ENCODE measurements at places on chromosomes 3 and 15.

DNA sequence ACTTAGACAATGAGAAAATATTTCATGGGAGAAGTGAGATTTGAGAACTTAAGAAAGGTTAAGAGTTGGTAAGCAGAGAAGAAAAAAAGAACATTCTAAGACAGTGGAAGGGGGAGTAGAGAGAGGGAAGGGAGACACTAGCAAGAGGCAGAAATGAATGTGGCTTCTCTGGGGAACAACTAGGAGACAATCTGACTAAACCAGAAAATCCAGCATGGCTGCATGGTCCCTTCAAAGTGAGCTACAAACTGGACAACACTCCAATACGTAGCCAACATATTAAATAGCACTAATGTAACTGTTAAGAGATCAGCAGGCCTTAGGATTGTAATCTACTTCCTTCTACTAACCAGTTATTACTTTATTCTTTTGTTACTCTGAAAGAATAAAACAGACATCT, 89.7 kb downstream of the NR1I2 start:
- DNase-seq = no peak

DNA sequence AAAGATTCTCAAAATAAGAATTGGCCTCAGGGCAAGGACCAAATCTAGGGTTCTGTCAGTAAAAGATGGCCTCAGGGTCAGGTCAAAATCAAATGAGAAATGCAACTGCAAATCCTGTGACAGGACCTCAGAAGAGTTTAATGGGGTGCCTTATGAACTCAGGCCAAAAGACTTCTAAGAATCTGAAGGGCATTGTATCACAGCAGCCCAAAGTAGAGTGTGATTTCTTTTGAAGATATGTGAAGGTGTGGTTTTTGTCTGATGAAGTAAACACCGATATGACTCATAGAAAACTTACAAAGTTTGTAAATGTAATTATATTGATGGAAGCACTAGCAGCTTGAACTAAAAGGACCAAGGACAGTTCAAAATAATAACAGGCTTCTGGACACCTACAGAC, 966.1 kb downstream of the AGBL1 start:
- DNase-seq = no peak

GRCh38 chr15:50051811-50052419, 67.1 kb downstream of the ATP8B4 start:
- no peak for DNase-seq

GRCh38 chr15:37773111-37773860, 161.2 kb upstream of the TMCO5A start:
- no peak for DNase-seq

- DNase-seq = peak; percentile 32
Measured at GRCh38 chr15:72197460-72198355, at the start of gene GRAMD2A. GRAMD2A (minus strand) TSS chr15:72197787.

DNA sequence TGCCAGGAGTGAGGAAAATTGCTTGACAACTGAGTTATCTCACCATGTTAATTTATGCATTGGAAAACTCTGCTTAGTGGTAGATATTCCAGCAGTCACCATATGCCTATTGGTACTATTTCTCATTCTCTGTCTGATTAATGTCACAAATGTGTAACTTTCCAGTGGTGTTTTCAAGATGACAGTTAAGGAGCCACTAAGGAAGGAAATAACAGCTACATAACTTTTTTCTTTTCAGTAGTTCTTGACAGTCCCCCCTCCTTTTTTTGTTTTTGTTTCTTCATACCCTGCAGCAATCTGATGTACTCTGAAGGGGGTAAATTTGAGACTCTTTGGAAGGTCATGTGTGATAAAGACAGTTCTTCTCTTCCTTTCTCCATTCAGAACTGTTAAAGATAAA, 13.1 kb downstream of the RASA2 start:
- DNase-seq = no peak

- DNase-seq = no peak
Measured at GRCh38 chr3:10292505-10293419, at the start of gene GHRL. GHRL (minus strand) TSS chr3:10292947; CDS start chr3:10290180, 2,767 bp downstream.

DNA sequence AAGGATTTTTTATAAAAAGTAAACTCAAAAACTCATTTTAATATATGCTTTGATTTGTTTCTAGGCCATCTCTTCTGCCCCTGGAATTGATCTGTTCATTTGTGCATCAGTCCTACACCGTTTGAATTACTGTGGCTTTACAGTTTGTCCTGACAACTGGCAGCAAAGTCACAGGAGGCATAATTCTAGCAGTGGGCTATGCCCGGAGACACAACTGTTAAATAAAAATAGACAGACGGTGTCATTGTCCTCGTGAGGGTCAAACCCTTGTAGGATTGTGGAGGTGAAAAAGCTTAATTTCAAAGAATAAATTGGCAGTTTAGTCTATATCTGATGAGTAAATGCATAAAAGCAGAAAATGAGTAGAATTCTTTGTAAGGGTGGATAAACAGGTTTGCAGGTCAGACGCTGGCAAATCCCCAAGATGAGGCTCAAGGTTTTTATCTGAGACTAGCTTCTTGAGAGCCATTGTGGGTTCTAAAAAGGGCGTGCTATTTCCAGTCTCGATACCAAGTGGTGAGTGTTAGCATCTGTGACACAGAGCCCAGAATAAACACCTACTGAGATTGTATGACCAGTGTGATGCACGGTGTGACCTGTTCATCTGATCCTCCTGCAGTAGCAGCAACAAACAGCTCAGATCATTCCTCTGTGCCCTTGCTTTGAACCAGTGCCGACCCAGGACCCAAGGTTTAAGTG, 51.5 kb upstream of the SLCO3A1 start:
- peak; percentile 20 for DNase-seq

DNA sequence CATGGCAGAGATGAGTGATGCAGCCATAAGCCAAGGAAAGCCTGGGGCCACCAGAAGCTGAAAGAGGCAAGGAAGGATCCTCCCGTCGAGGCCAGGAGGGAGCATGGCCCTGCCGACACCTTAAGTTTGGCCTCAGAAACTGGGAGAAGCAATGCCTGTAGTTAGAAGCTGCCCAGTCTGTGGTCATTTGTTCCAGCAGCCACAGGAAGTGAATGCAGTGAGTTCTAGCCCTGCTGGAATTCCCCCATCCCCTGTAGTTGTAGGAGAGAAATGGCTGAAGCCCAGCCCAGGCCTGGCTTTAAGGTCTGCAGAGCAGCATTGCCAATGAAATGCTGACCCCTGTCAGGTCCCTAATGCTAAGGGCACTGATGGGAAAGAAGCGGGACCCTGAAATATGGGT, 12.2 kb upstream of the CHSY1 start:
- no peak for DNase-seq

DNA sequence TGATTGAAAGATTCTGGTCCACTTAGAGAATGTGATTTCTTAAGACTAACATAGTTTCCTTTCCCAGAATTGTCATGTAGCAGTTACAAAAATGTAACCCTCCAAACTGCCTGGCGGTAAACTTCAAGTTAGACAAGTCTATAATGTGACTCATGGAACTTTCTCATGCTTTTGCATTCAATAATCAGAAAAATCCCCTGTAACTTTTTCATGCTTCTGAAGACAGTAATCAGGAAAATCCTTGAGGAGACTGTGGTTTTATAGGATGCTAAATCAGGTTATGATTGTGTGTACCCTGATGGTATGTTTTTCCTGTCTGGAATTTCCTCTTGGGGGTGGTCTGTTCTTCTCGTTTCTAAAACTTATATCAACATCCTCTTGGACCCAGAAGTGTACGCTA, 74.0 kb upstream of the RARB start:
- DNase-seq = no peak

- DNase-seq = no peak
Measured at GRCh38 chr3:152177757-152178156, 91.0 kb upstream of the MBNL1 start.

DNA sequence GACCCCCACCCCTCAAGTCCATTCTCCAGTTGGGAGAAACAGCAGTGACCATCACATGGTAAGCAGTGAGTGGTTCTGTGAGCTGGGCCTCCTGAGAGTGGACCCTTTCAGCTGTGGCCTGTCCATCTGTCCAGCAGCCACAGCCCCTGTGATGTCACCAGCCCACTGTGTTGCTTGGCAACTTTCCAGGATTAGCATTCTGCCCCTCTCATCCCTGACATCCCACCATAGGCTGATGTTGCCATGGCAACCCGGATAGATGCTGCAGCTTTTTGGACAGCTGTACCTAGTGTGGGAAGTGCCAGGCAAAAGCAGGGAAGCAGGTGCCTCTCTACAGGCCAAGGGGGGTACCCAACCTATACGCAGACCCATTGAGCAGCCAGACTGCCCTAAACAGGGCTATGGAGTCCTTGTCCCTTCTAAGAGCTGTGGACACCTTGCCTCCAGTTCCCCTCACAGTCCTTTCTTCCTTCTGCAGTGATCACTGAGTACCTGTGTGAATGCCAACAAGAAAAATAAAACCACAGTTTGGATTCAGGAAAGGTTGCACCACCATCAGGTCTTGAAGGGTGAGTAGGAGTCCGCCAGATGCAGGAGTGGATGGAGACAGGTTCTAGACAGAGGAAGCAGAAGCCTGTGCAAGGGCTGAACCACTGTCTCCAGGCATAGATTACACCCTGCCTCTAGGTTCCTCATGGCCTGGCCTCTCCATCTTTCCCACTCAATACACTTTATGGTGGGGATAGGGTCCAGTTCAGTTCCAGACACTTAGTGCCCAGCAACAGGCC, at the start of gene DNAH1:
DNAH1 (plus strand) TSS at position 343 of the 788 bp plus-strand sequence. CDS start 6,124 bp downstream, outside the sequence.
- no peak for DNase-seq

- DNase-seq = peak; percentile 32
Measured at GRCh38 chr3:98657457-98657856, 64.0 kb upstream of the CPOX start.

GRCh38 chr3:77370413-77370812, 330.5 kb downstream of the ROBO2 start:
- no peak for DNase-seq

GRCh38 chr3:136932978-136933772, 24.6 kb upstream of the IL20RB start:
- no peak for DNase-seq

DNA sequence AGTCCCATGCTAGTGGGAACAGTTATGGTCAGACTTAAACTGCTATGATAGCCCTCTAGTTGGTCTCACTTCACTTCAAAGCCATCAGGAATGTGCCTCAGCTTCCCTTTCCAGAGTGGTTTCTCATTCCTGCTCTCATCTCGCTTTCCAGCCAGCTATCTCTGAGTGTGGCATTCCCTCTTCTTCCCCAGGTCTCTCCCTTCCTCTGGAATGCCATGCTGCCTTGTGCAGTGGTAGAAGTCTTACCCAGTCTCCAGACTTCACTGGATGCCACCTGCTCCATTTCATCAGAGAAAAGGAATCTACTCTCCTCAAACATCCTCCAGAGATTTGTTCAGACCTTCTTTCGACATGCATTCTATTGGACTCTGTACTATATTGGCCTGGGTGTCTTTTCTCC, 83.0 kb downstream of the AGBL1 start:
- DNase-seq = no peak

GRCh38 chr15:68409736-68410370, 22.1 kb downstream of the ITGA11 start:
- no peak for DNase-seq

DNA sequence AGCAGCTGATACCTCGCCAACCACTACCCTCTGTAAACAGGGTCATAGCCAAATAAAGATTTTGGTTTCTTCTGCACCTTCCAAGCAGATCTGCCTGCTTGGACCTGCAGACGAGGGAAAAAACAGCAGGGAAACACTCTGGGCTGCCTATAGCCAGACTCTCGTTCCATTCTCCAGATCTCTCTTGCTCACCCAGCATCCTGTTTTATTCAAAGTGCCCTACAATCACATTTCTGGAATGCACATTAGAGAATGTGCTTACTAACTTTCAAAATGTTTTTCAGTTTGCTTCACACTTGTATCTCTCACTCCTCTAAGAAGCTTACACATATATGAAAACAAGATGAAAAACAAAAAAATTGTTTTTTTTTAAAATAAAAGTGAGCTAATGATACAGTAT, 71.4 kb downstream of the MLH1 start:
- no peak for DNase-seq

- DNase-seq = no peak
Measured at GRCh38 chr3:32432045-32432710, 40.5 kb downstream of the CMTM7 start.

GRCh38 chr15:50815958-50816590, 50.6 kb upstream of the SPPL2A start:
- no peak for DNase-seq
